Right renal cortex interstitium (tissue), 3 donors: ENCODE measurements at places on chromosomes 11 and 22. TPM values are rescaled to one million over a fixed set of nuclear protein-coding genes. Genes with fewer than 3 reads are reported as not detected.

TREH gene
- 1.8 TPM for polyA plus RNA-seq

DNA sequence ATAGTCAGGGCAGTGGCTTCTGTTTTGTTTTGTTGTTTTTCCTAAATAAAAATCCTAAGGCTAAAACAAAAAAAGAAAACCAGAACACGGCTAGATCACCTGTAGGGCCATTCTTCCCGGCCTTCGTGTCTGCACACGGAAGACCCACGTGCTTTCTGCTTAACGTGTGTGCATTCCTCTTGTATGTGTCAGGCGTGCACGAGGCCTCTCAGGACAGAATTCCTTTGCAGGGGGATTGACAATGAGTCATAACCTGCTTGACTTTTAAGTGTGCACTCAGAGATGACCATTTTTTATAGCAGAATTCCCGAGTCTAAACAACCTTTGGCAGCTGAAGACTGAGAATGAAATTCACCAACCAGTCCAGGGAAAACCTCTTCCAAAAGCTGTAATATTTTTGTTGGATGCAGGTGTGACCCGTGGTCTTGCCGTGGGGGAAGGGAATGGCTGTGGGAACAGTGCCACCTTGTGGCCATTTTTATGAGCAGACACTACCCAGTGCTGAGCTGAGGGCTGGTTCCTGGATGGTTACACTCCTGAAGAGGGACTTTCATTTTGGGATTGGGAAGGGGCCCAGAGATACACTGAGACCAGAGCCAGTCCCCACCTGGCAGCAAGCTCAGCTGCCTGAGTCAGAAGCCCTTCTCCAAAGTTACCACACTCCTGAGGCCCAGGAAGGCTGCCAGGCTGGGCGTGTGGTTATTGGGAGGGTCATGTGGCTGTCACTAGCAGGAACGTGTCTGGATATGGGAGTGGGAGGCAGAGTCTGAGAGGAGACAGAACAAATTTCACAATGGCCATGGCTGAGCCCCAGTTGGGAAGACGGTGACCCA, 35.7 kb upstream of the DKK3 start:
- DNase-seq: peak; percentile 65

DNA sequence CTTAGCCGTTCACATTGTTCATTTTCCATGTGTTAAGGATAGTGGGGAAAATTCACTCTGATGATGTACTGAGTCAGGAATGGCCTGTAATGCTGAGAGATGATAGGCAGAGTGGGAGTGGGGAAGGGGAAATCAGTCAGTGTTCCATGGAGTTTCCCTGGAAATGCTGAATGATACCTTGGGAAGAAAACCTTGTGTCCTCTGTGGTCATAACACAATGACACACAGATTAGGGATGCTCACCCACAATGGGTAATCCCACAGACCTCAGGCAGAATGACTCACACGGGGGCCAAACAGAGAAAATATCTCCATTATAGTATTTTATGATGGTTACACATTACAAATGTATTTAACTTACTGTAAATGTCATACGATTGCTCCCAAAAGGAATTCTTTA, 118.0 kb downstream of the SNX19 start:
- DNase-seq: no peak

GRCh38 chr11:116879800-116880625, 42.6 kb upstream of the APOA1 start:
- peak; percentile 48 for DNase-seq

DNA sequence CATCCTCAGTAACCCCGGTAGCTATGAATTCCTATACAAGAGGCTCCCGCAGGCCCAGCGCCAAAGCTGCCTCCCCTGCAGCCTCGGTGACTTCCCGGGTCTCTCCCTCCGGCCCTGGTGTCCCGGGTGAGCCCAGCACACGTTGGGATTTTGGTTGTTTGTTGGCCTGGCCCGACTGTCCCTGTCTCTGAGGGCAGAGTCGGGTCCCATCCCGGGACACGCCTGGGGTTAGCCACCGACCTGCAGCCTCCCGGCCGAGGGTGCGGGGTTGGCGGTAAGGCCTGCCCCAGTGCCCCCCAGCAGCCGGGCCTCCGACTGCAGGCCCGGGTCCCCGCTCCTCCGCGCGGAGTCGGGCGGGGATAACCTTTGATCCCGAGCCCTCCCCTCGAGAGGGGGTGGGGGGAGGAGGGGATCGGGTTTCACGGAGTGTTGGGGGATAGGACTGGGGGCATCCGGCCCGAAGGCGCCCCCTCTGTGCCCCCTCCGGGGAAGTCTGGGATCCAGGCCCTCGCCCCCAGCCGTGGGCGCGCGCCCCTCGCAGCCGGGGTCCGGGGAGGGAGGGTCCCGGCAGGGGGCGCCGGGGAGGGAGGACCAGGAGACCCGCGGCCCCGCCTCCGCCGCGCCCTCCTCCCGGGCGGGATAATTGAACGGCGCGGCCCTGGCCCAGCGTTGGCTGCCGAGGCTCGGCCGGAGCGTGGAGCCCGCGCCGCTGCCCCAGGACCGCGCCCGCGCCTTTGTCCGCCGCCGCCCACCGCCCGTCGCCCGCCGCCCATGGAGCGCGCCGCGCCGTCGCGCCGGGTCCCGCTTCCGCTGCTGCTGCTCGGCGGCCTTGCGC, at the start of gene FBLN1:
Gene FBLN1, plus strand, starts transcription at position 669 of the 835 bp plus-strand sequence. Its CDS starts 103 bp downstream, at position 772.
- DNase-seq: no peak

- no peak for DNase-seq
Measured at GRCh38 chr11:9568854-9569587, 4.4 kb upstream of the WEE1 start.
